ENCODE measurements at places on chromosomes 6 and 20. TPM values are rescaled to one million over a fixed set of nuclear protein-coding genes. Genes with fewer than 3 reads are reported as not detected.
A peak's percentile ranks its signal among the peaks of the same experiment; 100 is the strongest.

DNA sequence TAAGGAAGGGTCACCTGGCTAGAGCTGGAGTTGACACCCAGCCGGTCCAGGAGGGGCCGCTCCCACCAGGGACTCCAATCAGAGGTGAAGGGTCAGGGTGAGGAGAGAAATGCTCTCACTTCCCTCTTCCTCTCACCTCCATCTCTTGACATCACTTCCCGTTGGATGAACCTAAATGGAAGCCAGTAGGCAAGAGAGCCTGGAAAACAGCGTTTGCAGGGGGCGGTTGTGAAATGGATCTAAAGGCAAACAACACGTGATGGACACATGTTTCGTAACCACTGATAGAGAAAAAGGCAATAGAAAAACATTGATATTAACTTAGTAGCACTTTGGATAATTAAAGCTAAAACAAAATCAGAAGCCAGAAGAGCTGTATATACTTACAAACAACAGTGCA lies 105.6 kb upstream of the FOXA2 start:
- no peak overlapping the region for H3K27ac ChIP-seq
- no peak overlapping the region for H3K4me3 ChIP-seq
- no peaks in the 10 kb centered on the region for H3K27me3 ChIP-seq
- no peak for DNase-seq

DNA sequence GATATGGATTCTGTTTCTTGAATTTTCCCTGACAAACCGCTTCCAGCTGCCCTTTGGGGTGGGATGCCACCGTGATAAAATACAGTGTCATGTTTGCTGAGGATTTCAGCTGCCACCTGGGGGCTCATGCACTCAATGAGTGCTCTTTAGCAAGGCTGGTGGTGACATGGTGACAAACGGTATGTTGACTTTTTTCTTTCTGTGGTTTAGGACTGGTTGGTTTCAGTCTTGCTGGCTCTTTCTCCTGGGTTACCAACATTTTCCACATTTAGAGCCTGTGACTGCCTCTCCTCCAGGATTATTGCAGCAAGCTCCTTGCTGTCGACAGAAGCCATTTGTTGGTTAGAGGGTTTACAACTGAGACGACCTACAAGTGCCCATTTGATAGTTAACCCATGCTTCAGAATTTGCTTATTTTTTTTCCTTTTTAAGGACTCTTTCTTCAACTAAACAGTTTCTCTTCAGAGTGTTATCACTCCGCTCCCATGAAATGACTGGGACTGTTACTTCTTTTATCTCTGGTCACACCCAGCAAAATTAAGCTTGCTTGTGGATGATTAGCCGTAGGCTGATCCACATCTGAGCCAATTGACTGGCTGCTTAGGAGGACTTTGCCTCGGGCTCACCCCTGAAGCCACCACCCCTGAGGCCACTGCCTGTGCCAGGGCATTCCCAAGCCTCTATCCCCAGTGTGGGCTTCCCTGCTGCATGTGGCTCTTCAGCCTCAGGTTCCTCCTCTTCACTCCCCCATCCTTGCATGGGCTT lies 48.4 kb upstream of the CDYL start:
- H3K4me1 ChIP-seq, result no peaks in the 10 kb centered on the region
- no peaks in the 10 kb centered on the region for H3K27me3 ChIP-seq
- H3K4me3 ChIP-seq, result no peak overlapping the region

DNA sequence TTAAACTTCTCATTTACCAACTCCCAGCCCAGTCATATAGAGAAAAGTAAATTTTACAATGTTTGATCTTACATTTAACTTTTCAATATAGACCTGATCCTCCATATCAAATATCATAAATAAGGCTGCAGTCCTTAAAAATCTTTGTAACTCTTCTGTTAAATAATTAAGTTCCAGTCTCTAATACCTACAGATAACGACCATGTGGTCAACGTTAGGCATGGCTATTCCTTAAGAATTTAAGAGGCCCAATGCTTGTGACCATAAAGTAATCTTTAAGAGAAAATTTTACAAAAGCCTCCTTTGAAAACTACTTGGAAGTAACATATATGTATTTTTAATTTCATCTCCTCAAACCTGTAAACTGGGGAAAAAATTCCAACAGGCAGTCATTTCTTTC lies 1.6 kb downstream of the FBXO5 start:
- no peak overlapping the region for H3K4me3 ChIP-seq
- H3K4me1 ChIP-seq, result peaks cover 23% of the 10 kb centered on the region
- DNase-seq, result no peak
- H3K27me3 ChIP-seq, result no peaks in the 10 kb centered on the region
- H3K27ac ChIP-seq, result no peak overlapping the region

DNA sequence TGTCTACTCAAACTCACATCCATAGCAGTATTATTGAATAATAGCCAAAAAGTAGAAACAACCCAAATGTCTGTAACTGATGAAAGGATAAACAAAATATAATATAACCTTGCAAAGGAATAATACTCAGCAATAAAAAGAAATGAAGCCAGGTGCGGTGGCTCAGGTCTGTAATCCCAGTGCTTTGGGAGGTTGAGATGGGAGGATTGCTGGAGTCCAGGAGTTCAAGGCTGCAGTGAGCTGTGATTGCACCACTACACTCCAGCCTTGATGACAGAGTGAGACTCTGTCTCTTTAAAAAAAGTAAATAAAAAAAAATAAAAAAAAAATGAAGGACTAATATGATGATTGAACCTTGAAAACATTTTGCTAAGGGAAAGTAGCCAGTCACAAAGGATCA lies 22.1 kb upstream of the KIF16B start:
- no peaks in the 10 kb centered on the region for H3K27me3 ChIP-seq
- no peak for DNase-seq
- no peaks in the 10 kb centered on the region for H3K4me1 ChIP-seq
- H3K27ac ChIP-seq, result no peak overlapping the region
- H3K36me3 ChIP-seq, result no peaks in the 10 kb centered on the region

DNA sequence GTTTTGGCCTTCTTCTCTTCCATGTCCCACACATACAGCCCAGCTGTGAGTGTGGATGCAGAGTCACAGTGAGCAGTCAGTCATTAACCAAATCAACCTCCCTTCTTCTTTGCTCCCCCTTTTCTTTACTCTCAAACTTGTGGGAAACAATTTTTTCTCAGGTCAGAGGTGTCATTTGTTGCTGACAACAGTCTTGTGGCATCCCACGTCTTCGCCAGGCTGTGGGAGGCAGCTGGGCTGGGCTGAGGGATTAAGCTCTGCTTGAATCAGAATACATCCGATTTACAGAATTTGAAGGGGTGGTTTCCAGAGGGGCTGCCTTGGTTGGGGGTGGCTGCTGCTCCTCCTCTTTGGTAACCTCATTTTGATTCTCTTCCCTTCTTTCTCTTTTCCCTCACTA lies 40.5 kb downstream of the SCGN start:
- no peaks in the 10 kb centered on the region for H3K36me3 ChIP-seq
- H3K4me3 ChIP-seq, result no peak overlapping the region
- no peak for DNase-seq
- H3K27ac ChIP-seq, result no peak overlapping the region

- H3K4me1 ChIP-seq, result peaks cover 14% of the 10 kb centered on the region
- no peak for DNase-seq
- H3K36me3 ChIP-seq, result no peaks in the 10 kb centered on the region
- no peak overlapping the region for H3K4me3 ChIP-seq
Measured at GRCh38 chr6:158660333-158660754, 10.5 kb downstream of the SYTL3 start.

DNA sequence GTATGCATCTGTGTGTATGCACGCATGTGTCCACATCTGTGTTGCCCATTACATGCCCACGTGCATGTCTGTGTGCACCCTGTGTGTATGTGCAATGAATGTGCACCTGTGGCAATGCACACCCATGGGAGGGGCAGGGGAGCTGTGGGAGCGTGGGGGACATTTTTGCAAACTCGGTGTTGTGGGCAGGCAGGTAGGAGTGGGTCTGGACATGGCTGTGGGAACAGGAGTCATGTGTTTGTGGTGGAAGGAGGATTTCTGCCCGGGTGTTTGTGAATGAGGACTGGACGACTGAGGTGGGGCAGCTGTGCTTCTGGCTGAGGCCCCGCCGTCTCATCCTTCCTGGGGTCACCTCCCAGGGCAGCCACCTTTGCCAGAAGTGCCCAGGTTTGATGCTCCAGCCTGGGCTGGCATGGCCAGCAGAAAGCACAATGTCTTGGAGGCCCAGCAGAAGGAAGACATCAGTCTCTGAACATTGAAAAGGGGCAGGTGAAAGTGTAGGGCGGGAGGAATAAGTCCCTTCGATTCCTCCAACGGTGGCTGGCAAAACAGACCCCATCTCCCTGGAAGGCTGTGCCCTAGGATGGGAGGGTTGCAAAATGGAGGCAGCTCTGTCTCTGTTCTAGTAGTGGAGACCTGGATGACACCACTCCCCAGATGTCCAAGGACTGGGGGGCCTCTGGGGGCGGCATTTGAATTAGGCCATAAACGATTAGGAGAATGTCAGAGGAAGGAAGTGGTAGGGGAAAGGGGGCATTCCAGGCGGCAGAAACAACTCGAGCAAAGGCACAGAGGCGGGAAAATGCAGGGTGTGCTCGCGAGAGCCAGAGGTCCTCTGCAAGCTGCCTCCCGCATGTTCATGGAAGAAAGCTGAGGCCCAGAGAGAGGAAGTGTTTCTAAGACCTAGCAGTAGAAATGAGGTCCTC lies 19.1 kb upstream of the ARMC12 start:
- no peaks in the 10 kb centered on the region for H3K27me3 ChIP-seq
- H3K27ac ChIP-seq, result peak overlapping the region; percentile 81
- H3K4me3 ChIP-seq, result no peak overlapping the region
- peaks cover 56% of the 10 kb centered on the region for H3K4me1 ChIP-seq
- no peak for DNase-seq
- no peaks in the 10 kb centered on the region for H3K36me3 ChIP-seq

DNA sequence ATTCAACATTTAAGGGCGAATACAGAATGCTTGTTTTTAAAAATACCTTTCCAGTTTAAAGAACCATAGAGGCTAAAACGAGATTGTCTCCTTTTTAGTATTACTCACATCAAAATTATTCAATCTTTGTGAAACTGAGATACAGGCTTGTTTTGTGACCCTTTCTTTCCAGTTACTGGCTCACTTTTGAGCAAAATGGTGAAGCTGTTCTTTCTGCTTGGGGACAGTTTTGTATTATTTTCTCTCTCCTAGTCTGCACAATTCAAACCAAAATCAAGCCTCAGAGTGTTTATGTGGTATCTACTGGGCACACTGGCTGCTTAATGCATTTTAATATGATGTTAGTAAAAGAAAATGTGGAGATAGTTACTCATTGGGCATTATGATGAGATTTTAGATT lies 36.5 kb downstream of the HIVEP1 start:
- no peak overlapping the region for H3K4me3 ChIP-seq
- H3K27ac ChIP-seq, result no peak overlapping the region
- no peaks in the 10 kb centered on the region for H3K27me3 ChIP-seq
- H3K4me1 ChIP-seq, result peaks cover 19% of the 10 kb centered on the region

DNA sequence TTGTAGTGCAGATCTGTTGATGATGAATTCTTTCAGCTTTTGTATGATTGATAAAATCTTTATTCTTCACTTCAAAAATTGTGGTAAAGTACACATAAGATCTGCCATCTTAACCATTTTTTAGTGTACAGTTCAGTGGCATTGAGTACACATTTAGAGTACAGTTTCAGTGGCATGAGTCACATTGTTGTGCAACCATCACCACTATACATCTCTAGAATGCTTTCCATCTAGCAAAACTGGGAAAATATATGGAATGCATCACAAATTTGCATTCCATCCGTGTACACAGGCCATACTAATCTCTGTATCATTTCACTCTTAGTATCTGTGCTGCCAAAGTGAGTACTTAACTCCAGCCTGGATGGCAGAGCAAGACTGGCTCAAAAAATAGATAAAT lies 28.7 kb downstream of the SIRPD start:
- H3K27ac ChIP-seq, result no peak overlapping the region
- H3K36me3 ChIP-seq, result no peaks in the 10 kb centered on the region
- DNase-seq, result no peak
- H3K27me3 ChIP-seq, result no peaks in the 10 kb centered on the region
- H3K4me3 ChIP-seq, result no peak overlapping the region
- H3K4me1 ChIP-seq, result no peaks in the 10 kb centered on the region

- H3K27me3 ChIP-seq, result no peaks in the 10 kb centered on the region
- no peak overlapping the region for H3K4me3 ChIP-seq
- no peak for DNase-seq
- H3K27ac ChIP-seq, result no peak overlapping the region
Measured at GRCh38 chr6:122066200-122066599, 333.3 kb upstream of the HSF2 start.

DNA sequence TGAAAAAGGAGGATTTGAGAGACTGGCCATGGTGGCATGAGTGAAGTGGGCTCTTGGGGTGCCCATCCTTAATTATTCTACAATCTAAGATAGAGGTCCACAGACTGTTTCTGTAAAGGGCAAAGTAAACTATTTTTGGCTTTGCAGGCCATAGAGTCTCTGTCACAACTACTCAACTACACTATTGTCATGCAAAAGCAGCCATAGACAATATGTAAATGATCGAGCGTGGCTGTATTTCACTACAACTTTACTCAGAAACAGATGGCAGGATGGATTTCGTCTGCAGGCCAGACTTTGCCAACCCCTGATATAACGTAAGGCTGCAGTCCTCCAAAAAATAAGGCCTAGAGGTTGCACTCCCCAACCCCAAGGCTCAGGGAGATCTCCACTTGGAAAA lies 58.2 kb upstream of the NAA20 start:
- no peak for DNase-seq
- no peaks in the 10 kb centered on the region for H3K27me3 ChIP-seq
- no peaks in the 10 kb centered on the region for H3K36me3 ChIP-seq
- H3K27ac ChIP-seq, result no peak overlapping the region
- no peaks in the 10 kb centered on the region for H3K4me1 ChIP-seq
- no peak overlapping the region for H3K4me3 ChIP-seq

DNA sequence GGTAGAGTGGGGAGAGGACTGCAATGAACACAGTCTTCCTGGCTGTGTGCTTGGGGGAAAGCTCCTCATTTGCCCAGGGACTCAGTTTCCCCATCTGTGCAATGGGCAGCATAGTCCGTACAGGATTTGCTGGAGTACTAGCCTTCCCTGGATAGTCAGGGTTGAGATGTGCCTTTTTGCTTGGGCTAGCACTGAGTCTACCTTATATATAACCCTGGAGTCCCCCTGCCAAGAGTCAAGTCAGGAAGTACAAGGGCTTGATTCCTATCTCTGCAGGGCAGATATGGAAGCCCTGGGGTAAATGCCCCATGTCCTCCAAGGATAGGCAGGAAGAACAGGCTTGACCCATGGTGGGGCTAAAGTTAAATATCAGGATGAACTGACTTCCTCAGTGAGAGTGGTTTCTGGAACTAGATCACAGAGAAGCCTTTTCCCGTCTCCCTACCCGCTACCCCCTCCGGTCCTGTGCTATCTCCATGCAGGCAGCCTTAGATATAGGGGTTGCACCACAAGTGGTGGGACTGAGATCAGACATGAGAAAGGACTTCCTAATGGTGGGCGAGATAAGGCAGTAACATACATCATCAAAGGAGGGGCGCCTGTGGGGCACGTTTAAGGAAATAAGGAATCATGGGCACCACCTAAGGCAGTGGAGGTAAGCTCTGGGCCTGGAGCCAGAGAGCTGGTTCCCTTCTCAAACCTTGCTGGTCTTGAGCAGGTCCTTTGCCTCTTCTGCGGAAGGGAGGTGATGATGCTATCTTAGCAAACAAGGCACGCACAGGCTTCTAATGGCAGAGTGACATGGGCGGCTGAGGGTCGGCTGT lies 157.9 kb downstream of the MRPL14 start:
- DNase-seq, result no peak
- no peak overlapping the region for H3K27ac ChIP-seq
- no peaks in the 10 kb centered on the region for H3K36me3 ChIP-seq
- no peaks in the 10 kb centered on the region for H3K27me3 ChIP-seq
- H3K4me3 ChIP-seq, result no peak overlapping the region

RSPH4A gene
- total RNA-seq, result 0.78 TPM

MAP7 gene
- 0.84 TPM for total RNA-seq

CD93 gene
- 57.0 TPM for total RNA-seq

All from tibial nerve (tissue), 4 donors.